ENCODE measurements at places on chromosomes 7 and 10. TPM values are rescaled to one million over a fixed set of nuclear protein-coding genes. Genes with fewer than 3 reads are reported as not detected.

ANKRD61 gene
- not detected for total RNA-seq

KIAA1217 gene
- 24.7 TPM for total RNA-seq

LRIT1 gene
- total RNA-seq = not detected

GNG11 gene
- 1.1 TPM for total RNA-seq

AOAH gene
- not detected for total RNA-seq

RARRES2 gene
- not detected for total RNA-seq

CDH23 gene
- 0.35 TPM for total RNA-seq

Data from airway epithelial cell (primary cell).